ENCODE measurements at places on chromosomes 5 and 9.

- no peak for DNase-seq
Observed at GRCh38 chr5:68646144-68646543, 430.6 kb downstream of the PIK3R1 start.

DNA sequence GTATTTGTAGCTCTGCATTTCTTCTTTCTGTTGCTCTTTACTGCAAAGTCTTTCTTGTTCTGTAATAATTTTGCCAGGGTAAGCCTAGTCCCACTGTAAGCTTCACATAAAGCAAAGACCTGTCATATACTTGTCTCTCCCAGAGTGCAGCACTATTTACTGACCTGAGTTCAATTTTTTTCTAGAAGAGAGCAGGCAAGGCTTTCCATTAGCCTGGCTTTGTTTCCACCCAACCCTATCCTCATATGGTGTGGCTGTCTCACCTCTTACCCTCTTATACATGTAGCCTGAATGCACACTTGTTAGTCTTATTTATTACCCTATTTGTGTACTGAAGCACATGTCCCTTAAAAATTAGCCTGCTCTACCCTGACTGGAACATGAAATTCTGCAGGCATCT is 170.4 kb downstream of the EFNA5 start:
- DNase-seq = no peak

DNA sequence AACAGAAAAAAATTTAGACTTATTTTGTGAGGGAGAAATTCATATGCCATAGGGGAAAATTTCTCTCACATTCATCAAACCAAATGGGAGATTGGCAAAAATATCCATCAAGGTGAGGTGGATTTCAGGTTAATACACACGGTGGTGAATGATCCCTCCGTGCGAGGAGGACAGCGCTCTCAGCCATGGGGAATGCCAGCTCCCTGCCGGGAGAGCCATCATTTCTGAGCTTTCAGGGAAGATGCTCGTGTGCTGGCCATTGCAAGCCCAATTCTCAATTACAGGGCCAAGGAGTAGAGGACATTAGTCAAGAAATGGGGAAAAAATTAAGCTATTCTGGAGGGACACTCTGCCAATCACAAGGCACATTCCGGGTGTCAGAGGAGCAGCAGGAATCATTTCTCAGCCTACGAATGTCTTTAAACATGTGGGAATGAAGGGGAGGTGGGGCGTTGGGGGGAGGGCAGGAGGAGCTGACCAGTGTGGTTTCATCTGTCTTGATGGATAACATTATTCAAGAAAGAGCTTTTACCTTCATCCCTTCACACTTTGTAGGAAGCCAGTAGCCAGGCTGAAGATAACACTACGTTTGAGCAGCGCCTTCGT is 165.5 kb downstream of the DAB2IP start:
- DNase-seq = no peak

DNA sequence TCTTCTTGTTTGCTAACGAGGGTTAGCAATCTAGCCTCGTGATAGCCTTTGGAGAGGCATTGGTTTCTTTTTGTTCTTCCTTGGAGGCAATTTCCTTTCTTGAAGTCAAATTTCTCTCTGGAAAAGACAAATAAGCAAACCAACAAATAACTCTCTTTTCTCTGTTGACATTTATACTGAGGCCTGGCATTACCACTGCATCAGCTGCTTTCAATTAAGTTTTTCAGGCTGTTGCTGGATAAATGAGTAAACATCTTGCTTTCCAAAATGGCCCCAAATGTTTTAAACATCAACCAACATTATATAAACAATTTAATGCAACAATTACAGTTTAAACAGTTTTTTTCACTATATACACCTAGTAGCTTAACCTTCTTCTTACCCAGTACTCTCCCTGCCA is 264.4 kb downstream of the HTR1A start:
- no peak for DNase-seq

- no peak for DNase-seq
Observed at GRCh38 chr9:112581469-112582176, 95.0 kb downstream of the KIAA1958 start.

DNA sequence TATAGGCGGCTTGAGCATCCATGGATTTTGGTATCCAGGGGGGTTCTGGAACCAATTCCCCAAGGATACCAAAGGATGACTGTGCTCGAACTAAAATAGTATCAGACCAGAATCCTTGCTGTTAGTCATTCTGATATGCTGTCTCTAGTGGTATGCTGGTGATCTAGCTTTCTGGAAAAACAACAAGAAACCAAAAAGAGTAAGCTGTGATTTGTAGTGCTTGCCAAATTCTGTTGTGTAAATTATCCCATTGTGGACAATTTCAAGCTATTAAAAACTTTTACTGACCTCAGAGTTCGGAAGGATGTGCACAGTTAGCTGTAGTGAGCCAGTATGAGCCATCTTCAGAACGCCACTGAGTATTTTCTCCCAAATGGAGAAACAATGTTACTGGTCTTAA is 99.0 kb upstream of the FBN2 start:
- peak; percentile 58 for DNase-seq

GRCh38 chr5:14413331-14413750 is 168.3 kb upstream of the OTULINL start:
- no peak for DNase-seq

DNA sequence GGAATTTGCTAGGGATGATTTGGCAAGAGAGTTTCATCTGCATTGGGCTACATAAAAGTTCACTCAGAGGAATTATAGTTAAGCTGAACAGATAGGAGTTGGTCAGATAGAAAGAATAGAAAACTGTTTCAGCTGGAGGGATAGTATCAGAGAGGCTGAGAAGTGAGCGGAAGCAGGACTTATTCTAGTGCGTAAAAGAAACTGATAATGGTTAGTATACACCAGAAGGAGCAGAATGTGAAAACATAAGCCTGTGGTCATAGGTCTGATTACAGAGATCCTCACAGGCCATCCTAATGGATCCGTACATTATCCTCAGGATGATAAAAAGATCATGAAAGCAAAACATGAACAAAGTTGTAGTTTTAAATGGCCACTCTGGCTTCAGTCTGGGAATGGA is 585.2 kb downstream of the BRINP1 start:
- no peak for DNase-seq

GRCh38 chr5:57524348-57525060 is 41.9 kb upstream of the ACTBL2 start:
- DNase-seq = no peak

DNA sequence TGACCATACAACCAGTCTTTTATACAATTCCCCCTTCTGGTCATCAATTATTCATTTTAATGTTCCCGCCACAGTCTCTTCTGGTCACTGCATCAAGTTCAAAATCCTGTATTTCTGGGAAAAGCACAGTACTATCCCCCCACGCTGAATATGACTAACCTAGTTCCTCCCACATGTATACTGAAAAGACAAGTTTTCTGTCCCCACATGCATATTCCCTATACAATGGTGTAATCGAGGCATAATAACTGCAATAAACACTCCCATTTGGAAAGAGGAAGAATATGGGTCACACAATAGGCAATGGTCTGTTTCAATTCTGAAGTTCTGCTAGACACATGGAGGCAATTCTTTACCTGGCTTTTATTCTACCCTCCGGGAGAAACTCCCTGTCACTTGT is 344.9 kb downstream of the EFNA5 start:
- DNase-seq = no peak

DNA sequence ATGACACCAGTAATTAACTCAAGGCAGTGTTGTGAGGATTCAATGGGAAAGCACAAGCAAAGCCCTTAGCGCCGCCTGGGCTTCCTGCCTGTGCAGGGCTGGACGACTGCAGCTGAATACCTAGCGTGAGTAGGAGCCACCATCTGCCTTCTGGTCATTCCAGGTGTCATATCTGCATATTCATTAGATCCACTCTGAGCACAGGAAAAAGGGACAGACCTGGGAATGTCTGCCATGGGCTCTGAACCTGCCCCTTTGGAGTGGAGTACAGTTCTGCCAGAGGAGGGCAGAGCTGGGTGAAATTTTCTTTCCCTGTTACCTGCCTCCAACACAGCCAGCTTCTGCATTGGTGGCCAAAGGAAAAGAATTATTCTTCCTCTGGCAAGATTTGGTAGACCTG is 298.8 kb downstream of the NSG2 start:
- DNase-seq = no peak

GRCh38 chr9:77864211-77864889 is 167.3 kb downstream of the GNAQ start:
- DNase-seq = no peak

DNA sequence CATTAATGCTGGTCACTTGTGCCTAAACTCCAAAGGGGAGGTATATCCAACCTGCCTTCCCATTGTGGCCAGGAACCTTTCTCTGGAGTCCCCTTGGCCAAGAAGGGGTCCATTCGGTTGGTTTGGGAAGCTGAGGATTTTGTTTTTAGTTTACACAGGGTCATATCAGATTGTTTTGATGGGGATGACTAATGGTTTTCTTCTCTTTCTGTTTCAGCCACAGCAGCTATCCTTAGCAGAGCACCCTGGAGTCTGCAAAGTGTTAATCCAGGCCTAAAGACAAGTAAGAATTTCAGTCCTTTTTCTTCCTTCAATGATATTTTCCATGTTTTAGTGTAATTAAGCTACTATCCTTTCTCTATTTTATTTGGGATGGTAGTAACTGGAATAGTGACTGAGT is 127.8 kb upstream of the CCDC152 start:
- no peak for DNase-seq

GRCh38 chr5:160061770-160062169 is 52.8 kb downstream of the TTC1 start:
- DNase-seq = no peak

DNA sequence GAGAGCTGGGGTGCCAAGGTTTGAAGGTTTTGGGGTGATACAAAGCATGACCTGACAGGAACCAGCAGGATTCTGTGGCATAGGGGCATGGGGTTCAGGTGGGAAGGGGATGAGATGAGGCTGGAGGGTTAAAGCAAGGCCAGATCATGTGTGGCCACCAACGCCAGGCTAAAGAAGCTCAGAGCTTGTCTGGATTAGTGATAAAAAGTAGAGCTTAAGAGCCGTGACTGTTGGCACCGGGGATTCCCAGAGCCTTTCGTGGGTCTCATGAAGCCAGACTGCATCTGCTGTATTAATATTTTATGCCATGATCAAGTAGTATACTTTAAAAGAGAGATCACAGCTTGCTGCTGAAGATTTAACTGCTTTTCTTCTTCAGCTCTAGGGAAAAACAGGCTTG is 8.5 kb upstream of the GSN start:
- no peak for DNase-seq

- DNase-seq = no peak
Observed at GRCh38 chr5:172113036-172113435, 75.0 kb downstream of the STK10 start.
